ENCODE measurements at places on chromosomes 1 and 21. TPM values are rescaled to one million over a fixed set of nuclear protein-coding genes. Genes with fewer than 3 reads are reported as not detected.

GRCh38 chr21:17002594-17003257, 510.1 kb upstream of the CXADR start:
- no peaks in the 10 kb centered on the region for H3K36me3 ChIP-seq
- no peak overlapping the region for H3K4me3 ChIP-seq
- no peaks in the 10 kb centered on the region for H3K27me3 ChIP-seq
- no peak overlapping the region for H3K27ac ChIP-seq
- DNase-seq, result no peak

GRCh38 chr1:24635195-24635843, 7.8 kb upstream of the SRRM1 start:
- no peaks in the 10 kb centered on the region for H3K27me3 ChIP-seq
- no peak overlapping the region for H3K27ac ChIP-seq
- H3K4me3 ChIP-seq, result no peak overlapping the region

DNA sequence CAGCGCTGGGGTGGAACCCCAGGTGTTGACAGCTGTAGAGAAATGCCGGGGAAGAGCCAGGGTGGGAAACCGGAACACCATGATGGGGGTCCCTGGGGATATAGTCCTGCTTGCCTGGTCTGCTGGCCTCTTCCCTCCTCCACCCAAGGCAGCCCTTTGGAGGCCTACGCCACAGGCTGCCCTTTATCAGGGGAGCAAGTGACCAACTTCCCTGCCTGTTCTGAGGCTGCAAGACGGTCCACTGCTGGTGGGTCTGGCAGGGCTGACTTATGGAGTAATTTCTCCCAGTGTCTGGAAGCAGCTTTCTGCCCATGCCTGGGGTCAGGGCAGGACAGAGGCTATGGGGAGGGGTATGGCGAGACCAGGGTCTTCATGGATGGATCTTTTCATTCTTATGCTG, 50.8 kb upstream of the EDN2 start:
- no peak overlapping the region for H3K4me3 ChIP-seq
- peaks cover 20% of the 10 kb centered on the region for H3K4me1 ChIP-seq
- DNase-seq, result no peak
- no peak overlapping the region for H3K27ac ChIP-seq
- no peaks in the 10 kb centered on the region for H3K27me3 ChIP-seq
- no peaks in the 10 kb centered on the region for H3K36me3 ChIP-seq

DNA sequence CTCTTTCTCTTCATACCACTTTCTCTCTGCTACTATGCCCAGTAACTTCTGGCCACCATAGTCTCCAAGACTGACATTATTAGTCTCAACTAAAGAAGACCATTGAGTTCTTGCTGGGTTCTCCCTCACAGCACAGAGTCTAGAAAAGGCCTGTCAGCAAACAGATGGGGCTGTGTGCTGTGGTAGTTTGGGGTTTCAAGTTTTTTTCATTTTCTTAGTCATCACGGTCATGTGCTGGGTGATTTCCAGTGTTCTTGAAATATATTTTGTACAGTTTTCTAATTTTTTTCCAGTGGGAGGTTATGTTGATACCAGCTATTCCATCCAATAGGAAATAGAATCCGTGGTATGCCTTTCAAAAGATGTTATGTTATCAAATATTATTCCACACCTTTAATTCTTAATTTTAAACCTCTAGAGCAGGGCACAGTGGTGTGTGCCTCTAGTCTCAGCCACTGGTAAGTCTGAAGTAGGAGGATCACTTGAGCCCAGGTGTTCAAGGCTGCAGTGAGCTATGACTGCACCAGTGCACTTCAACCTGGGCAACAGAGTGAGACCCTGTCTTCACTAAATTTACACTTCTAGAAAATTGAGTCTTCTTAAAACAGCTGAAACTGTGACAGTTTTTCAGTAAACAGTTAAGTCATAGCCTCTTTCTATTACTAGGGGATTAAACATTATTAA, 8.3 kb downstream of the CFHR2 start:
- DNase-seq, result no peak
- no peak overlapping the region for H3K27ac ChIP-seq
- no peak overlapping the region for H3K4me3 ChIP-seq
- no peaks in the 10 kb centered on the region for H3K4me1 ChIP-seq
- H3K36me3 ChIP-seq, result no peaks in the 10 kb centered on the region

The GJA9 gene
- not detected for total RNA-seq

The S100B gene
- total RNA-seq, result 3.6 TPM
